ENCODE measurements at places on chromosomes 11 and 22.

- no peak for DNase-seq
Measured at GRCh38 chr11:64239662-64240434, 1.0 kb upstream of the FKBP2 start.

DNA sequence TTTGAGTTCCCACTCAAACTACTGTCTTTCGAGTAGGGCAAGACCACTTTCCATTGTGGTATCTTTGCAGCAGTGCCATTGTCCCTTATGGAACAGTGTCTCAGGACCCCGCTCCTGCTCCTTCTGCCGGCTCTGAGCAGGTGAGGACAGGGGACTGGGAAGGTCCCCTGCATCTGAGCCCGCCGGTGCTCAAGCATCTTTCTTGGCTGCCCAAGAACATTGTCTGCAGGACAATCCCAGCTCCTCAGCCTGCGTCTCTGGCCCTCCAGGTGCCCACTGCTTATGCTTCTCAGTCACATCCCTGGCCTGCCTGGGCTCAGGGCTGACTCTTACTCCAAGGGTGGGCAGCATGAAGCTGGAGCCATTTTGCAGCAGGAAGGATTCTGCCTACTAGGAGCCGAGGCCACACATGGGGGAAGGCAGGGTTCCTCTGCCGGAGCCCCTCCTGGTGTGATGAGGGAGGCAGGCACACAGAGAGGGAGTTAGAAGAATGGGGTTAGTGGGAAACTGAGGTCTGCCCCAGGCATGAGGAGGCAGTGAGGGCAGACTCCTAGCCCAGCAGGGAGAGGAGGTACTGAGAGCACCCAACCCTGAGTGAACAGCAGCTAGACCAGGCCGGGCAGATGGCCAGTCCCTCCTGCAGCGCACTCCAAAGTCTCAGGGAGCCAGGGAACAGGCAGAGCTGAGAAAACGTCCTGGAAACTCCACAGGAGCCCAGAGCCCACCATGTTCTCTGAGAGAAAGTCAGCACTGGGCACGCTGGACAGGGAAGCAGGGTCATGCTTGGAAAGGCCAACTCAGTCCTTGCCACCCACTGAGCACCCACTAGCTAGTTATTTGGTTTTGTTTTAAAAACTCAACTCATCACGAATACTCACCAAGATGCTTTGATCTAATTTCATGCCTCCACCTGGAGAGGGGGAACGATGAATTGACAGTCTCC is 7.5 kb upstream of the PPARA start:
- no peak for DNase-seq

- DNase-seq, result no peak
Measured at GRCh38 chr11:6249770-6250555, 9.7 kb upstream of the CCKBR start.

DNA sequence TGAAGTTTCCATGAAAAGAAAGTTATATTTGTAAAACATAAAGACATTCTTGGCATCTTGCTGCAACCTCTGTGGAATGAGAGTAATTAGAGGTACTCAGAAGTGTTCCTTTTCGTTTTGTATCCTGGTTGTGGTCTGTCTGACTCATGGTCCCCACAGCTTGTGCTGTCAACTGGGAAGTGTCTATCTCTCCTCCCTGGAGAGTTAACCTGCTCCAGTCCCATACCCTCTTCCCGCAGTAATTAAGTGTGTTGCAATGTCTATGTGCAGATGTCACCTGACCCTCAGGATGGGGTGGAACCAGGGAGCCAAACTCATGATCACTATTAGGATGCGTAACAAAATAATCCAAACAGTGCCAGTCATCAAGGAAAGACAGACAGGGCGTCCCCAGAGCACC is 23.0 kb upstream of the ZDHHC13 start:
- no peak for DNase-seq

GRCh38 chr22:33535937-33536875 is 384.1 kb downstream of the LARGE1 start:
- DNase-seq, result no peak

DNA sequence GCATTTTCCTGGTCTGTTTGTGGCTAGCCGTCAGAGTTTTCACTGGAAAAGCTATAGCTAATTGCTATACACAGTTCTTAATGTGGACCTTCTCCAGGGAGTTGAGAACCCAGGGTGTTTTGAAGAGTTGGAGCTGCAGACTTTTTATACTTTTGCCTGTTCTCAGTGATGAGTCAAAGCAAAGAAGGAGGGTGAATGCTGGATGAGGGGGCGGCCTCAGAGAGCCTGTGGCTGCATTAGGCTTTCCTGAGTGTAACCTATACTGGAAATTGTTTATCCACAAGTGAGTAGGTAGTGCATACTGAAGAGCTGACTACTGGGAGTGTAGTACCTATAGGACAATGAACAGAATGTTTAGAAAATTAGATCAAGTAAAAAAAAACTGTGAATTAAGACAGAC is 79.7 kb upstream of the HORMAD2 start:
- no peak for DNase-seq

DNA sequence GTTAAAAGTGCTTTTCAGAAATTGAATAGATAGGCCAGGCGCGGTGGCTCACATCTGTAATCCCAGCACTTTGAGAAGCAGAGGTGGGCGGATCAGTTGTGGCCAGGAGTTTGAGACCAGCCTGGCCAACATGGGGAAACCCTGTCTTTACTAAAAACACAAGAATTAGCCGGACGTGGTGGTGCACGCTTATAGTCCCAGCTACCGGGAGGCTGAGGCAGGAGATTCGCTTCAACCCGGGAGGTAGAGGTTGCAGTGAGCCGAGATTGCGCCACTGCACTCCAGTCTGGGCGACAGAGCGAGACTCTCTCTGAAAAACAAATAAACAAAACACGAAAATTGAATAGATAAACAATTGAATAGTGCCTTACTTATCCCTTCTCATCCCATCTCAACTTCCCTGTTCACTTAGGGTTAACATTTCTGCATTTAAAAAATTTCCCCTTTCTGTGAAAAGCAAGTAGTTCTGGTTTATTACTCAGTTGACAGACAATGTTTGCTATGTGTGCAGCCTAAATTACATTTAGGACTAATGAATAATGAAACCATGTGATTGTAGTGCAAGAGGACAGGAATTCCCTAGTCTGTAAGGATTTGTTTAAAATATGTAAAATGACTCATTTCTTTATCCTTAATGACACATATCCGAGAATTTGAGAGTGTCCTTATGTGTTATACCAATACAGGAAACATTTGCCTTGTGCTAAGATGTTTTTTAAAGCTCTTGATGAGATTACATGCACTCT is 6.0 kb downstream of the RNF169 start:
- DNase-seq, result no peak

DNA sequence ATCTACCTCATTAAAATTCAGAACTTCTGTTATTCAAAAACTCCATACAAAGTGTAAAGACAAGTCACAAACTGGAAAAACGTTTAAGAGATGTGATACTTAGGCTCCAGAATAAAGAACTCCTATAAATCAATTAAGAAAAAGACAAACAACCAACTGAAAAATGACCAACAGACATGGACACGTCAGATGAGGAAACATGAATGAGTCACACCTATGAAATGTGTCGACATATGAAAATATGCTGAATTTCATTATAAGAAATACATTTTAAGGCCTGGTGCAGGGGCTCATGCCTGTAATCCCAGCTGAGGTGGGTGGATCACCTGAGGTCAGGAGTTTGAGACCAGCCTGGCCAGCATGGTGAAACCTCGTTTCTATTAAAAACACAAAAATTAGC is 78.7 kb downstream of the ENTHD1 start:
- DNase-seq, result no peak

DNA sequence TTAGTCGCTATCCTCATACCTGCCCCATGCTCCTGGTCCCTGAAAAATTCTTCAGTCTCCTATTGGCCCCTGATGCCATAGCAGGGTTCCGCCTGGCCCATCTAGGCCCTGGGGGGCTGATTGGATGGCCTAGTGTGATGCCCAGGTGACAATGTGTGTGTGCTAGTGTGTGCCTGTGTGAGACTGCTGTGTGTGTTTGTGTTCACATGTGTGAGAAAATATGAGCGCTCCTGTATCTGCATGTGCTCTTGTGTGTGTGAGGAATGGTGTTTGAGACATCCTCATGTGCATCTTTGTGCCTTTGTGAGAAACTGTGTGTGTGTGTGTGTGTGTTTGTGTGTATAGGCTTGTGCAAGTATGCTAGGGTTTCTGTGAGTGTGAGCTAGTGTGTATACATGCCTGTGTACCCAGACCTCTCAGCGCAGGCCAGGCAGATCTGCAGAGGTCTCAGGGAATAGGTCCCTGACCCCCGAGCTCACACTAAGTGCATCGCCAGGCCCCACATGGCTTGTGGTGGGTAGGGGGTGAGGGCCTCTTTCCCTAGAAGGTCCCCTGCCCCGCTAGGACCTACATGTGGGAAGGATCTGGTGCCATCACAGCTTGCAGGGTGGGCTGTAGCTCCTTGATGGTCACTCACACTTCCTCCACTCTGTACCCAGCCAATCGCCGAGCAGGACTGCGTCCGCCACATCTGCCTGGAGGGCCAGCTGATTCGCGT is 64.6 kb downstream of the OTOG start:
- no peak for DNase-seq

- DNase-seq, result no peak
Measured at GRCh38 chr11:118238421-118238820, 13.6 kb upstream of the JAML start.
